ENCODE measurements at places on chromosomes 6 and 20.
A peak's percentile ranks its signal among the peaks of the same experiment; 100 is the strongest.

DNA sequence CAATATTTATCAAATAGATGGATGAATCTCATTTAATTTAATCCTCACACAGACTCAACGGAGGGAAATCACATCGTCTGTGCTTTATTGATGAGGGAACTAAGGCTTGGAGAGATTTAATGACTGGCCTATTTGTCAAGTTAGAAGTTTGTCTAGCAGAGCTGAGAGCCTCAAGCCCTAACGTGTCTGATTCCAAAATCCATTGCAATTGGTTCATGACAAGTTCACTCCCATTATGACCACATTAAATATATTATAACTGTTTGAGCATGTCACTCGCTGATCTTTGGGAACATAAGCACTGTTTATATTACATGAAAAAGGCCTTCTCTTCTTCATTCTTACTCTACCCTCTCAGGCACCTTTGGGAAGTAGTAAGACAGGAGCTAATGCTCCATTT, 89.4 kb upstream of the SIRPA start:
- no peak for DNase-seq

DNA sequence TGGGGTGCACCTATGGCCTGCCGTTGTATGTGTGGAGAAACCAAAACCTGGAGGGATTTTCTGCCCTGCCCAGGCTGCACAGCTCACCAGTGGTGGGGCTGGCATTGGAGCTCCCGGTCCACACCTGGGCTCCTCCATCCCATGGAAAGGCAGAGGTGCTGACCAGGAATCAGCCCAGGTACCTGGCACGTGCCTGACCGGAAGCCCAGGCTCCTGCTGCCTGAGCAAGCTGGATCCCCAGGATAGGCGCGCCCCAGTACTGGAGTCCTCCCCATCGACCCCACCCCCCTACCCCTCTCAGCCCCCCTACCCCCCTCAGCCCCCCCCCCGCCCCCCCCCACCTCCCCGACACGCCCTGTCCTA, 39.9 kb upstream of the HMGA1 start:
- no peak for DNase-seq

GRCh38 chr6:24394061-24394779, 8.5 kb upstream of the MRS2 start:
- no peak for DNase-seq

GRCh38 chr6:85920782-85921181, 278.1 kb upstream of the SYNCRIP start:
- DNase-seq = no peak

GRCh38 chr6:73556836-73557235, 36.0 kb upstream of the EEF1A1 start:
- no peak for DNase-seq

DNA sequence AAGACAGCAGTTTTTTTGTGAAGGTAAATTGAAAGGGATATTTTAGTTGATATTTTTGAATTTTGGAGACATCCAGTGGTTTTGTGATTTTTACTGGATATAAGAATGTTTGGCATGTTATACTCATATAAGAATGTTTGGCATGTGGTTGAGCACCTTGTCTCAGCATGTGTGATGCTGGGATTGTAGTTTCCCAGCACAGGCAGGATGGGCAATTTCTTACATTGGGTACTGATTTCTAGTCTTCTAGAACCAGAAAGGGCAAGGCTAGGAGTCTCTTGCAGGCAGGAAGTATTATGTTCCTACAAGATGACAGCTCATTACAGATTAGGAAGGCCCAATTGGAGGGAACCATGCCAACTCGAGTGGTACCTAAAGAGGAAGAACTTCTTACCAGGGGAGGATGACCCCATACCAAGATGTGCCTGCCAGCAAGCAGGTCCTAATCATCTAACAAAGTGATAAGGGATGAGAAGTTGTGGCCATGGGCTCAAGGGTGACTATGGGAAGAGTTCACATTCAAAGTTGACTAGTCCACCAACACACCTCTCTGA, 377.8 kb downstream of the UTRN start:
- no peak for DNase-seq

DNA sequence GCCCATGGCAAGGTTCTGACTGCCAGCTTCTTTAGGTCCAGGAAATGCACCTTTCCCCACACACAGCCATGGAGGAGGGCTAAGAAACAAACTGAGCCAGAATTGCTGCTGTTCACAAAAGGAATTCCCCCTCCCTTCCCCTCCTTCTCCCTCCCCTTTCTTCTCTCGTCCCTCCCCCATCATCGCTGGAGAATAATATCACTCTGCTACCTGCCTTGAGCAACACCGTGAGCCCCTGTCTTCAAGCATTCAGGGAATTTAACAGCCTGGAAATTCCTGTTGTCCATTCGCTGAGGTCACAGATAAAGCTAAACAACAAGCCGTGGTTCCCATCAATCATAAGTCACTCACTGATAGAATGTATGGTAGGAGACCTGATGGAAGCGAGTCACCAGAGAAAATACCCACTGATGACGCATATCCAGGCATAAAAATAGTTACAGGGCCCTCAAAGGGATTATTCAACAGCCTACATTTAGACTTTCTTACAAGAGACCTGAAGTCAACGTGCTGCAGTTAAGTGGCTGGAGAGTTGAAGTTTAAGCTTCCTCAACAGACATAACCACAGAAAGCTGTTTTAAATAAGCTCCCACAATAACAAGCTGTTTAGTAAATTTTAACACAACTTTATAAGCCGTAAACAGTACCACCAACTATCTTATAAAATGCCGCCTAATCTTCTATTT, 59.7 kb downstream of the HIVEP2 start:
- DNase-seq = peak; percentile 15

- no peak for DNase-seq
Measured at GRCh38 chr20:64053841-64054661, 4.6 kb upstream of the SOX18 start.

DNA sequence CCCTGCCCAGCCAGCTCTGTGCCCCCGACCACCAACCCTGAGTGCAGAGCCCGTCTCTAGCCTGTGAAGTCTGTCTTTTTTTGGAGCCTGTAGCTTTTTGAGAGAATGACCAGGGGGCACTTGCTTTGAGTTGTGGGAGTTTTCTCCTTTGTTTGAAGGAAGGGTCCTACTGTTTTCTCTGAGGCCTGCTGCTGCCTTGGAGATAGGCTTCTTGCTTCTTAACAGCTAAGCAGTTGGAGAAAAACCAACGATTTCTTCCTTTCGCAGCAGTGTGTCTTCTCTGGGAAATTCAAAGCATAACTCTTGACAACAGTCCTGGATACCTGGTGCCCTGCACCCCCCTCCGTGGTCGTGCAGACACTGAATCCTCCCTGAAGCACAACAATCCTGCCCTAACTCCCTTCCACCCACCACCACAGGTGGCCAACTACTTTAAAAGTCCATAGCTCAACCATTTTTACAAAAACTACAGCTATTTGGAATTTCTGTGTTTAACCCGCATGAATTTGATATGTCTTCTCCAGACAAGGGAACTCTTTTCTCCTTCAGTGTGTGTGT, 61.0 kb downstream of the FAM50B start:
- no peak for DNase-seq

- no peak for DNase-seq
Measured at GRCh38 chr20:16410626-16411025, 162.6 kb downstream of the KIF16B start.

DNA sequence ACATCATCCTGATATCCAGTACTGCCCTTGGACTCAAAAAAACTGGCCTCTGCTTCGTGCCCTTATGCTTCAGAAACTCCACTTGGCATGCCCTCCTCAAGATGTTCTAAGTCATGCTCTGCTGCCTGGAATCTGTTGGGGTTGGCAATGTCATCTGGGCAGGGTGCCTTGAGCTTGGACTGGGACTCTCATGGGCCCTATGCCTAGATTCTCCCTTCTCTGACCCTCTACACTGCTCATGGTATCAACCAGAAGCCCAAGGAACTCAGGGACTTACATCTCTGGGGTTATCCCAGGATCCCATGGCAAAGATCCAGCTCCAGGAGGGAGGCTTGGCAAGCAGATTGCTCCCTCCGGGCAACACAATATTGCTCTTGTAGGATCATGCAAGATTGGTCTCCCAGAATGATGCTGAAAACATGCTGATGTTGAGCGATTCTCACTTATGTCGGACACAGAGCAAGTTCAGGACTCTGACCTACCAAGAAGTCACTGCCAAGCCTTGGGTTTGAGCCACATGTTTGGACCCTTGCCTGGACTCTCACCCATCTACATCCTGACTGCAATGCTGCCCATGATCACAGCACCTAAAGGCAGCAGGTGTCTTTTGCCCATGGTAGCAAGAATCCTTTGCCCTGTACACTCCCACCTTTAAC, 88.8 kb downstream of the ADAT2 start:
- DNase-seq = no peak

DNA sequence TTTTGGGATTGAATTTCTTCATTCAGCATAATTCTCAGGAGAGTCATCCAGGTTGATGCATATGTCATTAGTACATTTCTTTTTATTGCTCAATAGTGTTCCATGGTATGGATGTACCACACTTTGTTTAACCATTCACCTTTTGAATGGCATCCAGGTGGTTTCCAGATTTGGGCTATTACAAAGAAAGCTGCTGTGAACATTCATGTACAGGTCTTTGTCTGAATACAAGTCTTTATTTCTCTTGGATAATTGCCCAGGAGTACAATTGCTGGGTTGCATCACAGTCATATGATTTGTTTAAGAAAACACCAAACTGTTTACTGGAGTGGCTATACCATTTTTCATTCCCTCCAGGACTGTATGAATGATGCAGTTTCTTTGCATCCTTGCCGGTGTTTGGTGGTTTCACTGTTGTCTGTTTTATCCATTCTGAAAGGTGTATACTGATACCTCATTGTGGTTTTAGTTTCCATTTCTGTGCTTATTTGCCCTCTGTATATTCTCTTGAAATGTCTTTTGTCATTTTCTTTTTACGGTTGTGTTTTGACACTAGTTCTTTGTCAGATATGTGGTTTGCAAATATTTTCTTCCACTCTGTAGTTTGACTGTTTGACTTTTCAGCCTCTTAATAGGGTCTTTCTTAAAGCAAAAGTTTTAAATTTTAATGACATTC, 8.8 kb downstream of the CDKAL1 start:
- DNase-seq = no peak

- DNase-seq = peak; percentile 14
Measured at GRCh38 chr6:40930555-40930954, 108.5 kb downstream of the UNC5CL start.

DNA sequence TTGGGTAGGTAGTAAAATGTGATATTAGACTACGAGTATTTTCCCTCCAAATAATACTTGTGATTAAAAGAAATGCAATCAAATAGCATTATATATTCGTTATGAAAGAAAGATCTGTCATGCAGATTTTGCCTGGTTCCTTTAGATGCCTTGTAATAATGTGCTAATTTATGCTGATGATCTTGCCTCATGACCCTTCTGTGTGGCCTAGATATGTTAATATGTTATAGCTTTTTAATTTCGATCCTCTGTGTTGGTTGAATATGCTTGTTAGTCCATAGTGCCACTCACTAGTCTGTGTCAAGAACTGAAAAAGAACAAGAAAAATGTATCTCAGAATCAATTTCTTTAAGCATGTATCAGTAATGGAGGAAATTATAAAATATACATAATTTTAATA, 31.9 kb downstream of the CDKAL1 start:
- no peak for DNase-seq

- DNase-seq = no peak
Measured at GRCh38 chr6:170022827-170023619, 267.9 kb downstream of the DLL1 start.

GRCh38 chr6:130259557-130259956, 36.8 kb upstream of the SAMD3 start:
- DNase-seq = no peak

DNA sequence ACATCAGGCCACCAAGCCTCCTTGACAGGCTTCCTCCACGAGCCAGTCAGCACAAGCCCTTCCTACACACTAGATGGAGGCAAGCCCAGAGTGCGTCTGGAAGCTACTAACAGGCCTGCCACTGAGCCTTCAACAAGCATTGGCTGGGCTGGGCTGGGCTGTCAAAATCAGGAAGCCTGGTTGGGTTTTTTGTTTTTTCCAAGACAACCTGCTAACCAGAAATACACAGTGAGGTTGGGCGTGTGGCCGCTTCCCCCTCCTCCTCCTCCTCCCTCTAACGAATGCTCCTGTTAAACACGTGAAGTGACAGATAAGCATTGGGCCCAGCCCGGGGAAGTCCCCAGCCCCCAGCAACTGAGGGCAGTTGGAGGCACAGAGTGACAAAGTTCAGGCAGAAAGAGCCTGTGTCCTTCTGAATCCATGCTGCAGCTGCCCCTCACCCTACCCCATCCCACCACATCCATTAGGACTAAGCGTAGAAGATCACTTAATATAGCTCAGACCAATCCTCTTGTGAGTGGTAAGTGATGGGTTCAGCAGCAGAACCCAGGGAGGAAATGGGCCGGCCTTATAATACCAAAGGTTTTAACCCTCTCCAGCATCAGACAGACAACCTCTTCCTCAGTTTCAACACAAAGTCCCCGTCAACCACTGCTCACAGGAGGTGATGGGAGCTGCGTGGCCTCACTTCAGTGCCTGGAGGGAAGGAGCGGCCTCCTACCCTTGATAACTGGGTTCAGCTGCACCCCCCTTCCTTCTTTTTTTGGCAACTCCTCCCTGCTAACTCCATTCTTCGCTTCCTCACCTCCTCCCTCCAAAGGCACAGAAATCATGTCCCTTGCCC, 1.1 kb downstream of the NFATC2 start:
- DNase-seq = peak; percentile 76

GRCh38 chr20:52984451-52984810, 12.3 kb downstream of the TSHZ2 start:
- no peak for DNase-seq

GRCh38 chr6:167685654-167686053, 141.1 kb upstream of the AFDN start:
- no peak for DNase-seq

DNA sequence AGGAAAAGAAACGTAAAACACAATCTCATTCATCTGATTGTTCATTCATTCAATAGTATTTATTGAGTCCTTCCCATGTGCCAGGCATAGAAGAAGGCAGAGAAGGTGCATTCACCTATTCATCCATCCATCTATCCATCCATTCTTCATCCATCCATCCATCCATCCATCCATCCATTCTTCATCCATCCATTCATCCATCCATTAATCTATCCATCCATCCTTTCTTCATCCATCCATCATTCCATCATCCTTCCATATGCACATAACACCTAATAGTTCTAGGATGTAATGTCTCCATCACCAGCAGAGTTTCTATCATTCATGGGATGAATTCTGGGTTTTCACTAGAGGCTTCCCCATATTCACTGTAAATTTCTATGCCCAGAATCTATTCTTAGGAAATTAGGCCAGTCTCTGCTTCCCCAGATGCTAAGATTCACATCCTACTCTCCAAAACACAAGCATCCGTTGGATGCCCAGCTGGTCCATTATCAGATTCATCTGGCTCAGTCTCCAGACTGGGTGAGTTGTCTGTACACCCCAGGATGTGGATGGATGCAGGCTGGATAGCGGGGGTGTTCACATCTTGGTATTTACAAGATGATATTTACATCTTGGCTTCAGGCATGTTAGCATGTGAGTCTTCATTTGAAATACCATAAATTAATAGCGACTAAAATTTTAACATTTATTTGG, 517.7 kb upstream of the SULF2 start:
- DNase-seq = no peak

Data from transverse colon (tissue), 4 donors.